Activated CD4-positive, CD25-positive, alpha-beta regulatory T cell (primary cell): ENCODE measurements at places on chromosomes 11 and 22.

DNA sequence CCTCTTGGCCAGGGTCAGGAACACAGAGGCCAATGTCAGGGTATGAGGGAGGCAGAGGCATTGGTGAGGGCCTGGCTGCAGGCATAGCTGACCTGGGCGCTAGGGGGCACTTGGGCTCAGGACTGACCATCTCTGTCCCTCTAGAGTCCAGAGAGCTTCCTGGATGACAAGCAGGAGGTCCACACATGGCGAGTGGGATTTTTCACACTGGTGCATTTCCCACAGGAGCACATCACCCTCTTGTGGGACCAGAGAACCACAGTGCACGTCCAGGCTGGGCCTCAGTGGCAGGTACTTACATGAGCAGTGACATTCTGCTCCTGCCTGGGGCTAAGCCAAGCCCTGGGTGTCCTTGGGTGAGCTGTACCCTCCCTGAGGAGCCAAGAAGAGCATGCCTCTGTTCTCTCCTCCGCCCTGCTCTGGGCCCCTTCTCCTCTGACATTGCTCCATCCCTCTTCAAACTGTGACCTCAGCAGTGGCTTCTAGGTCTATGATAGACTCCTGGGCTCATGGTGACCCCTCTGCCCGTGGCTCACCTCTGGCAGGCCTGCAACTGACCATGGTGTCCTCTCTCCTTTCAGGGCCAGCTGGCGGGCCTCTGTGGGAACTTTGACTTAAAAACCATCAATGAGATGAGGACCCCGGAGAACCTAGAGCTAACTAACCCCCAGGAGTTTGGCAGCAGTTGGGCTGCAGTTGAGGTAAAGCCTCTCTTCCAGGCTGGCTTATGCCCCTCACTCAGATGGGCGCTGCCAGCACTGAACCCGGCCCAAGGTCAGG lies 46.6 kb downstream of the OTOG start:
- no peak for DNase-seq

- DNase-seq: no peak
Observed at GRCh38 chr11:6270584-6271246, 11.1 kb downstream of the CCKBR start.

GRCh38 chr22:28822930-28823551 lies 22.7 kb upstream of the XBP1 start:
- DNase-seq: no peak

GRCh38 chr11:10309163-10310093 lies 4.6 kb downstream of the ADM start:
- no peak for DNase-seq
